ENCODE measurements at places on chromosomes 4 and X. TPM values are rescaled to one million over a fixed set of nuclear protein-coding genes. Genes with fewer than 3 reads are reported as not detected.

FAAH2 gene
- total RNA-seq, result 22.2 TPM

ARHGEF9 gene
- 34.3 TPM for total RNA-seq

RNF113A gene
- 22.2 TPM for total RNA-seq

SLITRK2 gene
- total RNA-seq, result 2.7 TPM

ANXA3 gene
- 20.4 TPM for total RNA-seq

DOCK11 gene
- total RNA-seq, result 6.9 TPM

GAGE1 gene
- total RNA-seq, result not detected

ARHGEF38 gene
- total RNA-seq, result 3.5 TPM

- DNase-seq, result no peak
Measured at GRCh38 chr4:182807346-182807745, 109.8 kb downstream of the DCTD start.

DNA sequence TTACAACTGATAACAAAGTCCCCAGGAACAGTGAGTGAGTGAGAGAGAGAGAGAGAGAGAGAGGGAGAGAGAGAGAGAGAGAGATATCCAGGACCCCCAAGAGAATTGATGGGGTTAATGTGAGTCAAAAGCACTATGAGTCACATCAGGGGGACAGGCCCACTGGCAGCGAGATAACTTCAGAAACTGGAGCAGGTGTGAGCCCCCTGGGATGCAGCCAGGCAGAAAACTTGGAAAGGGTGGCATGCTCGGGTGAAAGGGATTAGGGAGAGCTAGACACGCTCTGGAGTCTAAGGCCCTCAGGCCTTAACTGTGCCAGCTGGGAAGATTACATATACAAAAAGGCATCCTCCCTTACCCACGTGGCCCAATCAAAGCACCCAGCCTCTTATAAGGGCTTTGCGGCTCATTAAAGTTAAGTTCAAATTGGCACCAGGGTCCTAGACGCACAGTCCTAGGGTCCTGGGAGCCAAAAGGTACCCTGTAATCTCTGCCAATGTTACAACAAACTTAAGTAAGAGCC, 841 bp downstream of the ACOT9 start:
- DNase-seq, result no peak

GRCh38 chr4:10694828-10695209, 10.3 kb upstream of the CLNK start:
- DNase-seq, result no peak

- DNase-seq, result no peak
Measured at GRCh38 chr4:67201334-67201733, 344.0 kb downstream of the CENPC start.

DNA sequence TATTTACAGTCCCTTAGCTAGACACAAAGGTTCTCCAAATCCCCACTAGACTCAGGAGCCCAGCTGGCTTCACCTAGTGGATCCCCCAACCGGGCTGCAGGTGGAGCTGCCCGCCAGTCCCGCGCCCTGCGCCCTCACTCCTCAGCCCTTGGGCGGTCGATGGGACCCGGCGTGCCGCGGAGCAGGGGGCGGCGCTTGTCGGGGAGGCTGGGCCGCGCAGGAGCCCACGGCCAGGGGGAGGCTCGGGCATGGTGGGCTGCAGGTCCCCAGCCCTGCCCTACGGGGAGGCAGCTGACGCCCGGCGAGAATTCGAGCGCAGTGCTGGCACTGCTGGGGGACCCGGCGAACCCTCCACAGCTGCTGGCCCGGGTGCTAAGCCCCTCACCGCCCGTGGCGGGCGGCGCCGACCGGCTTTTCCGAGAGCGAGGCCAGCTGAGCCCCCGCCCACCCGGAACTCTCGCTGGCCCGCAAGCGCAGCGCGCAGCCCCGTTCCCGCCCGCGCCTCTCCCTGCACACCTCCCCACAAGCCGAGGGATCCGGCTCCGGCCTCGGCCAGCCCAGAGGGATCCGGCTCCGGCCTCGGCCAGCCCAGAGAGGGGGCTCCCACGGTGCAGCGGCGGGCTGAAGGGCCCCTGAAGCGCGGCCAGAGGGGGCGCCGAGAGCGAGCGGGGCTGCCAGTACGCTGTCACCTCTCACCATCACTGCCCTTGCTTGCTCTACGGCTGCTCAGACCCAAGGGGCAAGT, 39.4 kb downstream of the WFS1 start:
- DNase-seq, result no peak

- DNase-seq, result no peak
Measured at GRCh38 chr4:175784986-175785525, 27.0 kb downstream of the GPM6A start.

Measured in suprapubic skin (tissue), 4 donors.